ENCODE measurements at places on chromosomes 3 and 15.

GRCh38 chr15:66761726-66762595, 59.9 kb downstream of the SMAD6 start:
- no peak for DNase-seq

- DNase-seq: no peak
Observed at GRCh38 chr3:173747427-173747826, 349.9 kb downstream of the NLGN1 start.

GRCh38 chr3:32556332-32556731, 14.3 kb downstream of the DYNC1LI1 start:
- DNase-seq: no peak

- peak; percentile 63 for DNase-seq
Observed at GRCh38 chr3:35946121-35946853, 307.0 kb downstream of the ARPP21 start.

DNA sequence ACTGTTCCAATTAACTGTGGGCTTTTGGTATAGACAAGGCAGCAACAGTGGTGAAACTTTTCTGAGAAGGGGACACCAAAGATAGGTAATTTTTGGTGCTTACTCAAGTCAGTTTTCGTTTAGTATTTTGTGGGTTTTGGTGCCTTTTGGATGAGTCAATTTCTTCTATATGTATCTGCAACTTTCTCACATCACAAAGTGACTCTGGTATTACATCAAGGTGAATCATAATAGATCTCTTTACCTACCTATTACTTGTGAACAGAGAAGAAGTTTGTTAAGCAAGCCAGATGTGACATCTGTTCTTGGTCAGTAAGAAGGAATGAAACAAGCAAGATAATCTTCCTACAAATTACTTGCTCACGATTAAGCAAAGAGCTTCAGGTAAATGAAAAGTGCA, 732.4 kb upstream of the DPPA4 start:
- no peak for DNase-seq

- DNase-seq: peak; percentile 37
Observed at GRCh38 chr3:120198305-120198878, 86.6 kb downstream of the GPR156 start.
